ENCODE measurements at places on chromosomes 4 and X. TPM values are rescaled to one million over a fixed set of nuclear protein-coding genes. Genes with fewer than 3 reads are reported as not detected.

DNA sequence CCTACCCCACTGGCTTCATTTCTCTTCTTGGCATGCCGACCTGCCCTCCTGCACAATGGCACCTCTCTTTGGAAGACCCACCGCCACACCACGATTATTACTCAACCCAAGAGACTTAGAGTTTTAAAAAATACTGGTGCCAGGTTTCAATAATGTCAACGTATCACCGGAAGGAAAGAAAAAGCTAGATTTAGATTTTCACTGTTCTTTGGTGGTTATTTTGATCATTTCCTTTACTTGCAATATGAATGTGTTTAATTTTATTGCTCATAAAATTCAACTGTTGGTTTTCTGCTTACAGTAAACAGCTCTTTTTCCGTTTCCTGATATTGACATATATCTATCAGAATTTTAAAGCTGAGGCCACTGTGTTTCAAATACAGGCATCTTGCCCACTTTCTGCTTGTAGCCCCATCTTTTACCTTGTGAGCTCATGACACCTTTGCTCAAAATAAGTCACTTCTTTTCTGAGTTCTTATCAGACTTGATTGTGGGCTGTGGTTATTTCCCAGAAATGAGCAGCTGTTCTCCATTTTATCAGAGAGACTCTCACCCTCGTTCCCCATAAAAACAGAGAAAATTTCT lies 439.1 kb downstream of the INPP4B start:
- no peak for DNase-seq

- no peak for DNase-seq
Observed at GRCh38 chrX:41189156-41189555, 103.9 kb downstream of the USP9X start.

DNA sequence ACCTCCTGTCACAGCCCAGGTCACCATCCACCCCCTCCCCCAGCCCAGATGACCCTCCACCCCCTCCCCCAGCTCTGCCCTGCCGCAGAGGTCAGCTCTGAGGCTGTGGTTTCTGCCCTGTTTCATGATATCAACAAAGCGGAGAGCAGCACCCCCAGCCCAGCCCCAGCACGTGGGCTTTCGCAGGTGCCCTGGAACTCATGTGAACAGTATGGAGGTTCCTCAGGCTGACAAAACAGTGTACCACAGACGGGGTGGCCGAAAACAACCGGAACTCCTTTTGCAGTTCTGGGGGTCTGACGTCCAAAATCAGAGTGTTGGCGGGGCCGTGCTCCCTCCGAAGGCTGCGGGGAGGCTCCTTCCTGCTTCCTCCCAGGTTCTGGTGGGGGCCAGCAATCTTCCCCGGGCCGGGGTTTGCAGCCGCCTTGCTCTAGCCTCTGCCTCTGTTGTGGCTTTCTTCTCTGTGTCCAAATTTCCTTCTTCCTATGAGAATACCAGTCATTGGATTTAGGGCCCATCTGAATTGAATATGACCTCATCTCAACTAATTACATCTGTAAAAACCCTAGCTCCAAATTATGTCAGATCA lies 7.9 kb upstream of the PSAPL1 start:
- no peak for DNase-seq

KDR gene
- polyA plus RNA-seq = 56.8 TPM

- no peak for DNase-seq
Observed at GRCh38 chrX:133290076-133290475, 71.9 kb upstream of the TFDP3 start.

ZCCHC12 gene
- polyA plus RNA-seq = 0.70 TPM

ALAS2 gene
- 8.1 TPM for polyA plus RNA-seq

- DNase-seq = no peak
Observed at GRCh38 chr4:24872720-24873119, 40.1 kb downstream of the CCDC149 start.

GRCh38 chrX:118726887-118727685 lies at the start of gene IL13RA1:
IL13RA1 (plus strand) TSS chrX:118727606; CDS start chrX:118727639, 33 bp downstream.
- DNase-seq = peak; percentile 80

GRCh38 chr4:45778514-45778913 lies 345.3 kb downstream of the GABRG1 start:
- DNase-seq = no peak

ARX gene
- polyA plus RNA-seq = not detected

ADH1A gene
- 2.3 TPM for polyA plus RNA-seq

MAGEE1 gene
- 5.9 TPM for polyA plus RNA-seq

- DNase-seq = no peak
Observed at GRCh38 chrX:41481264-41482109, 34.3 kb downstream of the NYX start.

GJB1 gene
- polyA plus RNA-seq = 39.8 TPM

DNA sequence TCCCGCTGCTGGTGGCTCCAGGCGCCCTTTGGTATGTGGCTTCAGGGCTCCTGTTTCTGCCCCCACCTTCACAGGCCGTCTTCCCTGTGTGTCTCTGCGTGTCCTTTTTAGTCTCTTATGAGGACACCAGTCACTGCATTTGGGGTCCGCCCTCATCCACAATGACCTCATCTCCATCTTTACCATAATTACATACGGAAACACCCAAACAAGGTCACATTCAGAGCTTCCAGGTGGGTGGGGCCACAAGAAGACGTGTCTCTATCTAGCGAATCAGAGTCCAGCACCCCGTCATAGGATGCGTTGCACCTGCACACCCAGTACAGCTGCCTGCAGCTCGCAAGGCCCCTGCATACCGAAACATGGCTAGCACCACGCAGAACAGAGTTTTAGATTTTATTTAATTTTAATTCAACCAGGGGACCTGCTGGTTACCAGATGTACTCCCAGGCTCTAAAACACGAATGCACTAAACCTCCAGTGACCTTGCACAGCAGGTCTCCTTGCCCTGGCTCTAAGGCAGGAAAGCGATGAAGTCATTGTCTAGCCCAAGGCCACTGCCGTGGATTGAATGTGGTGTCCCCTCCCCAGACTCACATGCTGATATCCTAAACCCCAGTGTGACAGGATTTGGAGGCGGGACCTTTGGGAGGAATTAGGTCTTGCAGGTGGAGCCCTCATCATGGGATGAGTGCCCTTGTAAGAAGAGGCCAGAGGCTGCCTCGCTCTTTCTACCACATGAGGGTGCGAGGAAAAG lies 30.3 kb downstream of the ABLIM2 start:
- no peak for DNase-seq

- no peak for DNase-seq
Observed at GRCh38 chr4:147616849-147617172, 386 bp upstream of the TMEM184C start.

DNA sequence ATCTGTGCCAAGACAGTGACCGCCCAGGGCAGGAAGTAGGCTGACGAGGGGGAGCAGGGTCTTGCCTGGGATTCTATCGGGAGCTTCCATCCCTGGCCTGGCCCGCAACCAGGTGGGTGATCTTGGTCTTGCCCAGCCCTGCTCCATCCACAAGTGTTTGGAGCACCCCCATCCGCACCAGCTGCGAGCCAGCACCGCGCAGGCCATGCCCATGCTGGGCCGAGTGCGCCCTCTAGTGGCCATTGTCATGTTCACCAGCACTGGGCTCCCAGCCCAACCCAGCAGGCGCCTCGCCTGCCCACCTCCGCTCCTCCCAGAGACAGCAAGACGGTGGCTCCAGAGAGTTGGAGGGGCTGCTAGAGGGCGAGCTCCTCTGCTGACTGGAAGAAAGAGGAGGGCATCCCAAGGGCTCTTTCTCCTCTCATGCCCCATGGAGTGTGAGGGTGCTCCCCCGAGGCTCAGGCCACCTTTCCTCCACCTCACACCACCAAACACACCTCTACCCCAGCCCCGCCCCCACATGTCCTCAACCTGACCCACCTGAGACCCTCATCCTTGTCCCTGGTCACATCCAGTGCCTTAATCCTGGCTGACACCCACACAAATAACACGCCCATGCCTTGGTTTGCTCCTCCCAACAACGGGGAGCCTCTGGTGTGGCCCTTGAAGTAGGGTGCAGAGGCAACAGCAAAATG lies 9.8 kb upstream of the ATP2B3 start:
- peak; percentile 65 for DNase-seq

GRCh38 chrX:139862208-139862607 lies 70.6 kb downstream of the ATP11C start:
- DNase-seq = no peak

DNA sequence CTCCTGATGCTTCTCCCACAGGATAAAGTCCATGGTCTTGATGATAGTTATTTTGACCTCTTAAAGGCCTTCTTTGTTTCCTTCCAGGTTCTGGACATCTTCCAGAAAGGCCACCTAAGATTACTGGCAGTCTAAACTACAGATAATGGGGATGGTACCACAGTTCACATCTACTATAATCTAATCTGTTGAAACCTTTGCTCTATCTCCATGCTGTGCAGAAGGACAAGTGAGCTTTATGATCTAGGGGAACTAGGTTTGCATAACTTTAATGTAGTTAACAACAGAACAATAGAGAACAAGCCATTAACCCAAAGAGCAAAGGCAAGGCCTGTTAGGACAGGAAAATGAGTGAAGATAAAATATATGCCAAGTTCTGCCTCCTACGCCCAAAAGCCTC lies 103.9 kb upstream of the KLHL13 start:
- DNase-seq = no peak

GRCh38 chr4:91914176-91914804 lies 389.5 kb upstream of the GRID2 start:
- DNase-seq = no peak

LPAR4 gene
- 18.4 TPM for polyA plus RNA-seq

- no peak for DNase-seq
Observed at GRCh38 chr4:158861281-158861680, 92.5 kb downstream of the FNIP2 start.

- DNase-seq = no peak
Observed at GRCh38 chr4:1898681-1899080, 27.5 kb downstream of the NSD2 start.

ARR3 gene
- polyA plus RNA-seq = 1.6 TPM
